ENCODE measurements at places on chromosomes 2 and 18.

DNA sequence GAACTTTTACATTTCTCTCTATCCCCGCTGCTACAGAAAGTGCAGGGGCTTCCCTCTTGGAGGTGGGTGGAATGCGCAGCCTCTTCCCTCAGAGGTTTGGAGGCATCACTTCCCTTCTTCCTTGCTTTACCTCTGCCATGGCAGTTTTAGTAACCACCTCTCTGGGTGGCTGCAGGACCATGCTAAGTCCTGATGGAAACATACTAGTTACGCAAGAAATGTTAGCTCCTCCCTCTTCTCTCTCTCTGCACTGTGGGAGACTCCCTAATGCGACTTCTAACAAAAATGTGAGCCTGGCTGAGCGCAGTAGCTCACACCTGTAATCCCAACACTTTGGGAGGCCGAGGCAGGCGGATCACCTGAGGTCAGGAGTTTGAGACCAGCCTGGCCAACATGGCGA, 116.8 kb upstream of the RAB6C start:
- DNase-seq: no peak

DNA sequence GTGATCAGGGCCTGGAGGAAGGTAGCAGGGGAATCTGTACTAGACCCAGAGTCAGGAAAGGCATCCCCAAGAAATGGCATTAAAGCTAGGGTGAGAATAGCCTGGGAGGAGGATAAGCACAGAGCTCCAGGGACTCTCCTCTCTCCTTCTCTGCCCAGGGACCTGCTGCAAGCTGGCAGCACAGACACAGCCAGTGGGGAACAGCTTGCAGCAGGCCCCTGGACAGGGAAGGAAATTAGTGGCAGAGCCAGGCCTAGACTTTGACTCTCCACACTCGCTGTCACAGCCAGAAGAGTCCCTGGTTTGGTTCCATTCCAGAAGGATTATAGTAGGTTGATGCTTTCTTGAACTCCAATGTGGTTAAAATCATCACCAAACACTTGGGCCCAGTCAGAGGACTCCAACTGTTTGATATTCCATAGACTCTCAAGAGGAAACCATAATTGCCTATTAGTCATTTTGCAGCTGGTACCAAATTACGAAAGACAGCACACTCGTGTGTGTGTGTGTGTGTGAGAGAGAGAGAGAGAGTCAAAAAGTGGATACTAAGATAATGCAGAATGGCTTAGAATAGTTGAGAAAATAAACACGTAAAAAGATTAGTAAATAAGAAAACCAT, 95.5 kb upstream of the ATP8B1 start:
- DNase-seq: no peak

DNA sequence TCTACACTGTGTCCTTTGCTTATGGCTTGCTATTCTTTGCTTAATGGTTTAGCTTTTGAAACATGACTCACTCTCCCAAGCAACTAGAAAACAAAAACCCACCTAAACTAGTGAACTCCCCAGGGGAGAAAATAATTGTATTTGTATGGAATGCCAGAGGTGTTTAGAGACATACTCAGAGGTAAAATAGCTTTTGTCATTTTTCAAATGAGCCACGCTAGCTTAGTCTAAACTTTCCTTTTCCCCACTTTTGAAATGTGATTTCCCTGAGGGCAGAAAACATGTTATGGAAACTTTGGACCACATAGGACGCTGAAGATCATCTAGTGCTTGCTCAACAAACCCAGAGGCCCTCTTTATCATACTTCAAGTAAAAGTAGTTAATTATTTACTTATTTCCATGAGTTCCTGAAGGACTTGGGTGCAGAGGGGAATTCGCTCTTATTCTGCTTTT, 16.5 kb upstream of the CYTIP start:
- no peak for DNase-seq

GRCh38 chr2:206218796-206219499, 55.5 kb upstream of the ZDBF2 start:
- no peak for DNase-seq

GRCh38 chr2:1864301-1864980, 120.1 kb upstream of the PXDN start:
- no peak for DNase-seq

DNA sequence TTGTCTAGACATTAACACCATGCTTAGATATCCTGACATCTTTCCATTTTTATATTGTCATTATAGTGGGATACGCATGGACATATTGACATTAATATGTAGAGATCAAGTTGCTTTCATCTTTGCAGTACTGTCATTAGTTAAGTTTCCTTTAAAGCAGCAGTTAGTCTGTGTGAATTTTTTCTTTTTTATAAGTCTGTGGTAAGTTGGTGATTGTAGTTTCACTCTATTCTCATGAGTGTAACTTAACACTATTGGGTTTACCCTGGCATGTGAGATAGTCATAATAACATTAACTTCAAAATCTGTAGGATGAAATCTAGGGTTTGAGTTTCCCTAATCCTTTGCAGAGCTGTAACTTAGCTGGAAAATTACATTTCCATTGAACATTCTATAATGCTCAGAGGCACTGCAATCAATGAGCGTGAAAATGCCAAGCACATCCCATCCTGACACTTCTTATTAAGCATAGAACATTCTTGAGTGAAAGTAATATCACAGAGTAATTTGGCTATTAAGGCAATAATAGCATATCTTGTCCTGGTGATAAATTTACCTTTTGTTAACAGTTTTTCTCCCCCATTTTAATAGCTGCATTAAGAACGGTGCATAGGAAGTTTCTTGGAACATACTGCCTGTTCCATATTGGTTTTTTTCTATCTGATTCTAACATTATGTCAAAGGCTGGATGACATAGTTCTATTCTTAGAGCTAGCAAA, 47.5 kb upstream of the DARS1 start:
- DNase-seq: no peak

DNA sequence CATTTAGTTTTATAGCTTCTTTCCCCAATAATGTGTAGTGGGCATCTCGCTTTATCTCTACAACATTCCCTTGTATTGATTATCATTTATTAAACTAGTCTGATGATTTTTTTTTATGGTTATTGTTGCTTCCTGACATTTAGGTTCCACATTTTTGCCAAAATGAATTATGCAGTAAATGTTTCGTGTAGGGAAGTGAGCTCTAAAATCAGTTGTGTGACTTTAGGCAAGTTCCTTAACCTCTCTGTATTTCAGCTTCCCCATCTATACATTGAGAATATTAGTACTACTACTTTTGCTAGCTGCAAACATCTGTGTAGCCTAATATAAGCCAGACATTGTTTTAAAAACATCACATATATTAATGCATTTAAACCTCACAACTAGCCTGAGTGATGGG, 22.9 kb downstream of the SOCS6 start:
- no peak for DNase-seq

GRCh38 chr2:101781326-101781725, 83.8 kb downstream of the MAP4K4 start:
- no peak for DNase-seq

DNA sequence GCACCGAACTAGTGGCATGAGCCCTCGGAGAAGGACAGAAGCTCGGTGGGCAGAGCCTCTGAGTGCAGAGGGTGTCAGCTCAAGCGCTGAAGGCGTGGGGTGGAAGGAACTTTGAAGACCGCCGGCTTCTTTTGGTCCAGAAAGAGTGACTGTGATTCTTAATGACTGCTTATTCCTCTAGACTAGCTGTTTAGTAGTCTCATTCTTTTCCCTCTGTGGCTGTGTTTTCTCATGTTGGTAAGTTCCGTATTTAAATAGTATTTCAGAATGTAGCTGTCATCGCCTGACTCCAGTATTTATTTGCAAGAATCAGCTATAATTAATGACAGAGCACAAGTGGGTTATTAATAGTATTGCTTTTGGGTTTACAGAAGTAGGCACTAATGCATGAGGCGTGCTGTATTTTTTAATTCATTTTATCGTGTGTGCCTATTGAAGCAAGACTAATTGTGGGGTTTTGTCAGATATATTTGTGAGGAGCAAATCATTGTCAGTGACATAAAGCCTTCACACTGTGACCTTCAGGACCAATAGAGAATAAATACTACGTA, 80.8 kb upstream of the NFATC1 start:
- no peak for DNase-seq

GRCh38 chr2:83686863-83687262, 772.2 kb downstream of the SUCLG1 start:
- DNase-seq: no peak

GRCh38 chr2:161415987-161416707, at the start of gene TBR1:
TBR1 (plus strand) TSS chr2:161416297; CDS start chr2:161416411, 114 bp downstream.
- DNase-seq: no peak

DNA sequence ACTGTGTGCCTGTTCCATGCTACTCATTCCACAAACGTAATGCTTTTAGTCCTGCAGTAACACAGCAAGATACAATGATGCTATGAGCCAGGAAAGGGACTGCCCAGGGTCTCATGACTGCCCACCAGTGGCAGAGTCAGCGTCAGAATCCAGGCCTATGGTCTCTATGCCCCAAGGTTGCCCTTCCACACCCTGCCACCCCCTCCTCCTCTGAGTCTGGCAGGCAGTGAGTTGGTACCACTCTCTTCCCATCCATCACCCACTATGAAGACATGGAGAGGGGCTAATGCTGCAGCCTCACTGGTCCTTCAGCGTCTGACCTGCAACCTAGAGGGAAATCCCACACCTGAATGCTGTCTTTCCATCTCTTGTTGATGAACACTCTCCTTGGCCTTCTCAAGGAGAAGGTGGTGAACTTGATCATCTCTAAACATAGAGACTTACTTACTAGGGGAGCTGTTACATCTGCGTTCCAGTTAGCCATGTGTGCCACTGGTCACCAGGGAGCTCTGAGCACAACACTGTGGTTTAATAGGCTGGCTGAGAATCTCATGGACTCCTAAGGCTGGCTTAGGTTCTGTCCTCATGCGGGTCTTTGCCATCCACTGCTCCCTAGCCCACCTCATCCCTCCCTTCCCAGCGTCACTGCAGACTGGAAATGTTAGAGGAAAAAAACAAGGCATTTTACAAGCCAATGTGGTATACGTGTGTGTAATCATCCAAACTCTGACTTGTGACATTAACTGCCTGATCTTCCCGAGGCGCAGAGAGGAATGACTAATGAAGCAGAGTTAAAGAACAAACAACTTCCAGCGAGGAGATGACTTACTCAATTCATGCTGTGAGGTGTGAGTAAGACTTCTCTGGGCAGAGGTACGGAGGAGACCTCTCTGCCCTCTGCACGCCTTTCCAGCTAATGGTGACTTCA, 28.8 kb downstream of the STEAP3 start:
- DNase-seq: no peak

DNA sequence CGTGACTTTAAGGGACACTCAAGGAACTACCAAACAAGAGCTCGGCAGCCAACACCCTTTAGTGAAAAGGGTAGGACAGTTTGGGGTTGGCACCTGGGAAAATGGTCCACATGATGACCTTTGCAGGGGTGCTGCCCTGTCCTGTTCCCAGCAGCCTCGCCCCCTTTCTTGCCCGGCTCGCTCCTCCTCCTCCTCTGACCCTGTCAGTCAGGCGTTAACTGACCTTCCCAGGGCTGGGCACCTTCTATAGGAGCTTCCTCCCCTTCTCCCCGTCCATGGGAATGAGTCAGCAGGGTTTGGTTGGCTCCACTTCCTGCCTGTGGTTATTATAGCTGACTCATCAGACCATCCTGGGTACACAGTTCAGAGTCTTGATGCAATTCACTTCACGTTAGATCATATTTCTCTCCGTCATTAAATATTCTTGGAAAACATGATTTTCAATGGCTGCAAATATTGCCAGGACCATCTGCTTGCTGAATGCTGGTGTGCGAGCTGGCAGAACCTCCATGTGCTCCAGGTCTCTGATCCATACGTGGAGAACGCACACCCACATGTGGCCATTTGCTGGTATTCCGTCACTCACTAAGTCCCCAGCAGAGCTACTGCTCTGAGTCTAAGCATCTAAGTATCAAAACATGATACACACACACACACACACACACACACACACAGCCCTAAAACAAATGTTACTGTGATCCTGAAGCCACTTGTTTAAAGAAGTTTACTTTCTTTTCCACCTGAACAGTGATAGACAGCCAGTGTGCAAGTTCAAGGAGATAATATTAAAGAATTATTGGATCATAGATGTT, 185.0 kb downstream of the ANAPC1 start:
- no peak for DNase-seq

DNA sequence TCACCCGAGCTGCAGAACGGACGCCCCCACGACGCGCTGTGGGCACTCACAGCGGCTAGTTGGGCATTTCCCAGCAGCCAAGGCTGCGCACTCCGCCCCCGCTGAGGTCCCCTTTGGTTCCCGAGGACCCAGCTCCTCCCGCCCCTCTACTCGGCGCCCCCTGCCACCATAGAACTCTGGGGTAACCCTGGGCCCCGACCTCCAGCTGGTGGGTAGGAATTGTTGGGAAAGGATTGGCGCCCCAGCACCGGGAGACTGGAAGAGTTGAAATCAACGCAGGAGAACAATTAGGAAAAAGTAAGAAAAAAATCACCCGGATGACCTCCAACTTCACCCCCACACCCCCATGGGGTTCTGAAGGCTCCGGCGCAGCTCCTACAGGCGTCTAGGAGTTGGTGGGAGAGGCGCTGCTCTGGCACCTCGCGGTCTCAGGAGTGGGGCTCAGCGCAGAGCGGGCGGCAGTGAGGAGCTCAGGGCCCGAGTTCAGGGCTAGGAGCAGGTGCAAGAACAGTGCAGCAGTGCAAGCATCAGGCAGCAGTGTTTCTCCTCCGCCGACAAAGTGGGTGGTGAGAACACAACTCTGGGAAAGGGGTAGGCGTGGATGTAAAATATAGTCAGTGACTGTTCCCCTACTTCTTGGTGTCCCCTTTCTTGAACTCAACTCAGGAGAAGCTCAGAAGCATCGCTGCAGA, 14.0 kb downstream of the POU3F3 start:
- no peak for DNase-seq

- no peak for DNase-seq
Observed at GRCh38 chr2:3449086-3449485, 69.6 kb downstream of the TRAPPC12 start.

- no peak for DNase-seq
Observed at GRCh38 chr18:76377359-76377756, 117.7 kb downstream of the ZNF516 start.

- DNase-seq: peak; percentile 57
Observed at GRCh38 chr2:10493634-10494281, 45.6 kb upstream of the ODC1 start.

GRCh38 chr18:45478889-45479288, 136.4 kb upstream of the SLC14A2 start:
- DNase-seq: no peak

- no peak for DNase-seq
Observed at GRCh38 chr2:74278176-74278575, 65.0 kb downstream of the SLC4A5 start.

DNA sequence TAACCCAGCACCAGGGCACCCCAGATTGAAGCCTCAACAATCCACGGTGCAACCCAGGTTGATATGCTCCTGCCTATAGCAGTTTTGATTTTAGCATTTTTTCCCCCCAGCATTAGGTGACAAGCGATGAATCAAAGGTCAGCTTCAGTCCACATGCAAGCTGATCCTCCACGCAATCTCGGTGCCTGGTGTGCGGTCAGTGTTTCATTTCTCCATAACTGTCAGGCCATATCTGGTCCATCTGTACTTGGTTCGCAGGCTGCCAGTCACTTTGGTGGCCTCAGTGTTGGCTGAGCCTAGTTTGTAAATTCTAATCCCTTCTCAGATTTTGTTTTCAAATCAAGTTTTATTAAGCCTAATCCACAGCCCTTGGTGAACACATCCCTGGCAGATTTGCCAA, 30.2 kb downstream of the KCNG3 start:
- no peak for DNase-seq

Data from stimulated activated CD8-positive, alpha-beta memory T cell treated with anti-CD3 and anti-CD28 coated beads, Interleukin-15, amount 100 ng/mL, for 1 hour (primary cell).